ENCODE measurements at places on chromosomes 2 and 18.

DNA sequence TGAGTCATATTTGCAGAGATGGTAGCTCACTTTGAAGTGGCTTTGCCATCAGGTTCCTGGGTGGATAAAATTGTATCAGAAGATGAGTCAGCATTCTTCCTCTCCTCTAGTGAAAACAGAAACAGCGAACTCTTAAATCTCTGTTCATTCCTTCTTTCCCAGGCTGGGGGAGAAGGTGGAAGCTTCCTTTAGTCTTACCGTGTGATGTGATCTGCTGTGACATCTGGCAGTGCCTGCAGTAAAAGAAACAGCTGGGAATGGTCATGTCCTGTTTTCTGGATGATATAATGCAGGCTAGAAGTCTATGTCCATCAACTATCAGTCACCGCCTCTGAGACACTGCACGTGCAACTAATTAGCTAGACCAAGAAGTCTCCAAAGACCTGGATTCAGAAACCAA is 171.6 kb downstream of the VAPA start:
- no peak for DNase-seq

DNA sequence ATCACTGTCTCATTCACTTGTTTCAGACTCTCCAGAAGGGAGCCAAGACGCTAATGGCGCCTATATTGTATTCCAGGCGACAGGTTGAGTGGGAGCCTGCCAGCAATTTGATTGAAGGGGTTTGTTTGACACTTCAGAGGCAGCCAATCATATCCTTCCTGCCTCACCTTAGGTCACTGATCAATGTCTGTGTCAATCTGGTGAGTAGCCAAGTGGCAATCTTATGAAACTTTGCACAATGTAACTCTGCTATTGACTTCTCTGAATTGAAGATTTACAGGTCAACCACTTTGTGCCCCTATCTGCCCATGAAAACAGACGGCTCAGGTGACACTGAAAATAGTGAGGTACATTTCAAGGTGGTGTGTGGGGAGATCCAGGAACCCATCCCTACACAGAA is 32.7 kb upstream of the RPE start:
- DNase-seq, result no peak

DNA sequence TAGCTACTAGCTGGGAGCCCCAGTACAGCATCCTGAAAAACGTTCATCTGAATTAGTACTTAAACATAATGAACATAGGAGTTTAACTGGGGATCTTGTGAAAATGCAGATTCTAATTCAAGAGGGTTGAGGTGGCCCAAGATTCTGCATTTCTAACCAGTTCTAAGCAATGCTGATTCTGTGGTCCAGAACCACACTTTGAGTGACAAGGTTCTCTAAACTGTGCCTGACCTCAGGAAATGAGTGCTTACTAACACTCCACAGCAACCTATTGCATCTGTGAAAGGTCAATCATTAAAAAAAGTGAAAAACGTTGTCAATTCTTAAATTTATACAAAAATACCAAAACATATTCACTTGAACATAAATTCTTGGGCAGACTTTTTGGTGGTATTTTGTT is 157.1 kb upstream of the ZFP36L2 start:
- DNase-seq, result no peak

DNA sequence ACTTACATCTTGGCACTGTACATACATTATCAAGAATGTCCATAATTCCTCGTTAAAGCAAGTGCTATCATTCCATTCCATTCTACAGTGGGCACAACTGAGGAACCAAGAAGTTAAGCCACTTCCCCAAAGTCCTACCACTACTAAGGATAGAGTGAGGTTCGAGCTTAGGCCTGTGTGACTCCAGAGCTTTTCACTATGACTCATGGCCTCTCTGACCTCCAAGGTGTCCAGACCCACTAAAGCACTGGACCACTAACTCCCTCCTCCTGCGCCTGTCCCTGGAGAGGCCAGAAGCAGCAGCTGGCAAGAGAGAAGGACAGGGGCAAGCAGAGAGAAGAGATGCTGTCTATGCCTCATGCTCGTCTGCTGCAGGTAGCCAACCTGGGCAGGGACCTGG is 117.0 kb downstream of the ZBTB7C start:
- DNase-seq, result no peak

GRCh38 chr2:30310371-30310770 is 79.0 kb downstream of the LBH start:
- no peak for DNase-seq

DNA sequence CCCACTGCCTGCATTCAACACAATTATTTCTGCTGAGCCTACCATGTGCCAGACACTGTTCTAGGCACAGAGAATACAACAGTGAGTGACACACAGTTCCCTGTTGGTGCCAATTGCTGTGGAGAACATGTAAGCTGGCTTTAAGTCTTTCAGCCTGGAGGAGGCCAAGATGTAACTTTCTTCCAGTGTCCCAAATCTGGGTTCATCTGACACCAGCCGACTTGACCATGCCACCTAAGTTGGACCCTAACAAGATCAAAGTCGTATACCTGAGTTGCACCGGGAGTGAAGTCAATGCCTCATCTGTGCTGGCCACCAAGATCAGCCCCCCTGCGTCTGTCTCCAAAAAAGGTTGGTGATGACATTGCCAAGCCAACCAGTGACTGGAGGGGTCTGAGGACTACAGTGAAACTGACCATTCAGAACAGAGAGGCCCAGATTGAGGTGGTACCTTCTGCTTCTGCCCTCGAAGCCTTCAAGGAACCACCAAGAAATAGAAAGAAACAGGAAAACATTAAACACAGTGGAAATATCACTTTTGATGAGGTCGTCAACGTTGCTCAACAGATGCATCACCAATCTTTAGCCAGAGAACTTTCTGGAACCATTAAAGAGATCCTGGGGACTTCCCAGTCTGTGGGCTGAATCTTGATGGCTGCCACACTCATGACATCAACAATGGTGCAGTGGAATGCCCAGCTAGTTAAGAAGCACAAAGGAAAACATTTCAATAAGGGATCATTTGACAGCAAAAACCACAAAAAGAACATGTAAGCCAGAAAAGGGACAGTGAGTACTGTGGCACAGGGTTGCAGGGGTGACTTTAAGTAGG is 6.3 kb downstream of the TRABD2A start:
- peak; percentile 22 for DNase-seq

GRCh38 chr2:68839260-68839833 is 31.9 kb downstream of the BMP10 start:
- DNase-seq, result no peak

- DNase-seq, result peak; percentile 58
Observed at GRCh38 chr2:106566050-106566449, 78.9 kb downstream of the CD8B2 start.

- no peak for DNase-seq
Observed at GRCh38 chr18:32354518-32354917, 116.2 kb downstream of the GAREM1 start.

GRCh38 chr2:31504311-31504710 is 76.4 kb downstream of the SRD5A2 start:
- no peak for DNase-seq

GRCh38 chr18:13217466-13217961 is 1.0 kb upstream of the LDLRAD4 start:
- no peak for DNase-seq

GRCh38 chr18:7598167-7599047 is 31.3 kb downstream of the PTPRM start:
- DNase-seq, result no peak

DNA sequence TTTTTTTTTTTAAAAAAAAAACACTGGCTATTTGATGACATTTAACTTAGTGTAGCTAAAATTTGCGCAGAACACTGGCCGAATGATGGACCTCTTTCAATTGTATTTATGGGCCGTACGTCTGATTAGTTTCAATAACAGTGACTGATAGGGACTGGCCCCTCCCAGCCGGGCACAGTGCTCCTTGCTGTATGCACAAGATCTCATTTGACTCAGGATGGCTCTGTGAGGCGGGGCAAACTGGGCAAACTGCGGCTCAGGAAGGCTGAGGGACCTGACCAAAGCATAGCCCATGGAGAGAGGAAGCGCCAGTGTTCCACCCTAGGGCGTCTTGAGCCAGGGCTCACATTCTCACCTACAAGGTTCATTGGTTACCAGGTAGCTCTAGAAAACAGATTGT is 21.2 kb downstream of the TRAF3IP1 start:
- no peak for DNase-seq

DNA sequence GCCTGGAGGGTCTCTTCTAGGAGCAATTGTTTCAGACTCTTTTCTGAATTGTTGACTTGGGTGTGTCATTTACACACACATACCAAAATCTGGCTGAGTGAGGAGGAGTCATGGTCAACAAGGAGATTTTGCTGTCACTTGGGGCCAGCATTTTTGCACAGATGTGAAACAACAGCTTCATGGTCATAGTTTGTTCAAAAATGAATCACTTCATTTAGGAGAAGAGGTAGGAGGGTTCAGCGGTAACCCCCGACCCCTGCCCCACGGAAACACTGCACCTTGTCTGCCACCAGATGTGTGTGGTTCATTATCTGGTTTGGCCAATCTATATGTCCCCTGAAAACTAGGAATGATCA is 42.2 kb downstream of the LBH start:
- no peak for DNase-seq

DNA sequence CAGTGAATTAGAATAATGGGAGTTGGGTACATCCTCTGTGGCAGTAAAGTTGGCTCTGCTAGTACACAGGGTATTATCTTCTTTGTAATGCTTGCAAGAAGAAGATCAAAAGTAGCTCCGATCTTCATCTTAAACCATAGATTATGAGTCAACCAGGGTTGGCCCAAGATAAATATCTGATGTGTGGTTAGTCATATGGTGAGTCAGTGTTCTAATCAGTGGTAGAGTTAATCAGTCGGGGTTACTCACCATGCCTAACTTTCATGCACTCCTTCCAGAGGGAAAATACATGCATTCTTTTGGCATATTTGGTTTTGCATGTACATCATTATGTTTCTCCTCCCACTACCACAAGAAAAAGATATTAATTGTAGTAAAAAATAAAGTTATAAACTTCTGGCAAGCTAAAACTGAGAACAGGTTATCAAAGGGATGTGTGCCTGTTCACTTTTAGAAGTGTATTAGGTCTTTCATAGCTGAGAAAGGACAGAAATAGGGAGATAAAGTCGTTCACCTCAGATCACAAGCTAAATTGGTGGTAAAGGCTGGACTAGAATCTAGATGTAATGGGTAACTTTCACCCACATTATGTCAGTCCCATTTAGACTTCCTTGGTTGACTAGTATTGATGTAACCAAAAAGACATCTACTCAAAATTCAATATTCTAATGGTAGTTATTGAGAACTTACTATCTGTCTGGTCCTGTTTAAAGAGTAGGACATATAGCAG is 684.4 kb downstream of the IRS1 start:
- DNase-seq, result peak; percentile 96

GRCh38 chr2:139721411-139721995 is 941.3 kb upstream of the NXPH2 start:
- no peak for DNase-seq

GRCh38 chr2:216147172-216148131 is 38.3 kb downstream of the XRCC5 start:
- no peak for DNase-seq

- DNase-seq, result no peak
Observed at GRCh38 chr2:186526281-186526680, 40.2 kb downstream of the ZC3H15 start.

DNA sequence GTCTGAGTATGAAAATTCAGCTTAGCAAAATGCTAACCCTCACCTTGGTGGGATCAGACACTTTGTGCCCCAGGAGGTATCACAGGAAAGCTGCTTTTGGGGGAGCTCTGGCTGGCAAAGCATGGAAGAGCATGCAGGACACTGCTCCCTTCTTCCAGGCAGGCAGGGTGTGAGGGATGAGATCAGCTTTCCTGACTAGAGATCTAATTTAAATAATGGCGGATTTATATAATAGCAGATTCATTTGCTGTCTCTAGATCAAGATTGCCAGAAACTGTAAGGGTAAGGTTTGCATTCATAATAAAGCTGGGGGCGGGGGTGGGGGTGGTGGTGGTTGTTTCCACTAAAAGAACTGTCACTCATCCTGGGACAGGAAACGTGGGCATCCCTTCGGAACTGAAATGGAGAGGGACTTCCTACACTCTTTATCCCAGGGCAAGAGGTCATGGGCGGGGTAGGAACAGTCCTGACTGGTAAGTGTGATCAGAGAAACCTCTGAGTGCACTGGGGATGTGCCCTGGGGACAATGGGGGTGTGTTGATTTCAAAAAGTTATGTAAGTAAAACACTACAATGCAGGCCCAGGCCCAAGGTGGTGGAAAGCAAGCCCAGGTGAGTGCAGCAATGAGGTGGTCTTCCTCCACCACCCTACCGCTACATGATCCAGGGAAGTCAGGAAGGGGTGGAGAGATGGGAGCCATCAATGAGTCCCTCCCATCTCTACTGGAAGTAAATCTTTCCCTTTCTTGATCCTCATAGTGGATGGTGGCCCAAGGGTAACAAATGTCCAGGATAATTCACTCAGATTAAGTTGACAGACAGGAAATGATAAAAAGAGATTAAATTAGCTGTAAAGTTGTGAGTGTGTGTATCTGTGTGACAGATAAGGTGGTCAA is 171.4 kb upstream of the SERPINE2 start:
- DNase-seq, result no peak

DNA sequence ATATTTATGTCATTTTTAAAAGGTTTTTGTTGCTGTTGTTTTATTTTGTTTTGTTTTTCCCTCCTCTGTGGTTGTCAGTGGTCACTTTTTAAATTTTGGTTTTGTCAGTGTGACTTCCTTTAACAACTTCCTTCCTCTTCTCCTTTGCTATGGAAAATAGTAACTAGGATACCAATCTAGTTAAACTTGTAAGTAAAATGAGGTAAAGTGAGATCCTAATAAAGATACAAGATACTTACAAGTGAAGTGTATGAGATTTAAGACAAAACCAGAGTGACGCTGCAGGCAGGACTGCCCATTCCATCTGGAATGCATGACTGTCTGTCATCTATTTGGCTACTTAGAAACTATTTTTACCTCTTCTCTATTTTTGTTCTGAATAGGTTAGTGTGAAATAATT is 30.6 kb upstream of the CREB1 start:
- DNase-seq, result no peak

- no peak for DNase-seq
Observed at GRCh38 chr2:95061119-95061512, 35.6 kb downstream of the MAL start.

GRCh38 chr2:134146161-134146560 is 107.7 kb upstream of the MGAT5 start:
- DNase-seq, result no peak

DNA sequence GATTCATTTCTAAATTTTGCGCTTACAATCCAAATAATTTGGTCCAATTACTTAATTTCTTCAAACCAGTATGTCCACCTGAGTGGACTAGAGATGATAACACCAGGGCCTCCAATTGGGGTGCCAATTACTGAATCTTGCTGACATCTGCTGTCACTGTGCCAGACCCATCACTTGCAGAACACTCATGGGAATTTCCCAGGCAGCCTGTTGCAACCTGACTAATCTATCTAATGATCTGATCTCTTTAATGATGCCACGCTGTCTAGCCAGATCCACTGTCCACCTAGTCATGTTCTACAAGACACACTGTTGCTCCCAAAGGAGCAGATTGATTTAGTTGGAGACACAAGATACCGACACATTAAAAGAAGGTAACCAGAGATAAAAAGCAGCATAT is 11.8 kb upstream of the LRP1B start:
- peak; percentile 3 for DNase-seq

GRCh38 chr2:37871456-37872191 is 53.5 kb upstream of the RMDN2 start:
- peak; percentile 14 for DNase-seq
